Glutamatergic neuron (in vitro differentiated cells): ENCODE measurements at places on chromosomes 2 and 18.
A peak's percentile ranks its signal among the peaks of the same experiment; 100 is the strongest.

DNA sequence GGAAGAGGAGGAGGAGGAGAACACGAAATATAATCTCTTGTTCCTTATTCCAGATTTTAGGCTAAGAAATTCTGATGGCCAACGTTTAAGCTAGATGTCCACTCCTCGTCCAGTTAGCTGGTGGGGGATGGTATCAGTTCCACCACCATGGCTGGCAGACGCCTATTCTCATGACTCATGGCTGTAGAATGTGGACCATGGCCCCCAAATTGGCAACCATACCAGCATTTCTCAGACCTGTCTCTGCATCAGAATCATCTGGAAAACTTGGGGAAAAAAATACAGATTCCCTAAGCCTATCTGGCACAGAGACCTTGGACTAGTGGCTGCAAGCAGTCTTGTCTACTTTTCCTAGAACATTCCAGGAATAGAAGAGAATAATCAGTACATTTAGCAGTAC lies 267.7 kb upstream of the SIX2 start:
- H3K27ac ChIP-seq = no peak overlapping the region
- no peaks in the 10 kb centered on the region for H3K36me3 ChIP-seq

DNA sequence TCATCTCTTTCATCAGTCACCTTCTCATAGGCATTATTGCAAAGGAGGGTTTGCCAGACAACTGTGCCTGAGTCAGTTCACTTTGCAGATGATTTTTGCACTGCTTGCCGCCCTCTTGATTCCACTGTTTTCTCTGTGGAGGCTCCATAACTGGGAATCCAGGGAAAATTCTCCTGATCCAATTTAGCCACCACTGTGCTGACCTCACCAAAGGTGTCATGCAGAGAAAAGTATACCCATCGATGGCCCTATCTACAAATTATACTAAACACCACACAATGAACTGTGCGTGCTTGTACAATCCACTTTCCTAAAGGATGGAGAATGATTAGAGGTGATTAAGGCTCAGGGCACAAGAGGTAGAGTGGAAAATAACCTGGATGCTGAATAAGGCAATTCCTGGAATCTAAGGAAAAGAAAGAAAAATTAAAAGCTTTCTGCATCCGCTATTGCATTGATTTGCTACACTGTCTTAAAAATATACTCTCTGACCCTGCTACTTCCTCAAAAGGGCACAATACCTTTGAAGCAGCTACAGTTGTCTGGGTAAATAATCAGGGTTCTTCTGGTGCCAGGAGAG lies 409.4 kb downstream of the RIT2 start:
- H3K36me3 ChIP-seq = no peaks in the 10 kb centered on the region
- no peaks in the 10 kb centered on the region for H3K27me3 ChIP-seq
- H3K4me3 ChIP-seq = peak overlapping the region; percentile 32
- peaks cover 10% of the 10 kb centered on the region for H3K4me1 ChIP-seq
- peak overlapping the region; percentile 69 for H3K27ac ChIP-seq

DNA sequence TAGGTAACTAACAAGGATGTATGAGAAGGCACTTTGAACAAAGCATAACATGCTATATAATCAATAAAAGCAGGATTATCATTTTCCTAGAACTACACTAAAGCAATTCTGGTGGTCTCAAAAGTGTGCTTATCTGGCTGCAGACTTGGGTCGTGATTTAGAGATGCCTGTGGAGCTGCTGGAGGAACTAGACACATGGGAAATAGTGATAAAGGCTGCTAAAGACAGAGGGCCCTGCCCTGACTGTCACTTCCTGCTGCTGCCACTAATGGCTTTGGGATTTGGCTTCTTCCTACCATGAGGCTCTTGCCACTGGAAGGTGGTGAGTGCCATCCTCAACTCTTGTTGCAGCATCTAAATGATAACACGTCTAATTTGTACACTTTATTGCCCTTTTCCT lies 22.5 kb downstream of the TMEM178A start:
- no peak overlapping the region for H3K4me3 ChIP-seq
- no peaks in the 10 kb centered on the region for H3K27me3 ChIP-seq
- H3K4me1 ChIP-seq = peaks cover 12% of the 10 kb centered on the region
- peaks cover 14% of the 10 kb centered on the region for H3K36me3 ChIP-seq
- no peak for DNase-seq
- no peak overlapping the region for H3K27ac ChIP-seq

- no peak overlapping the region for H3K4me3 ChIP-seq
- H3K27ac ChIP-seq = no peak overlapping the region
- H3K27me3 ChIP-seq = peaks cover 7% of the 10 kb centered on the region
- DNase-seq = no peak
- peaks cover 8% of the 10 kb centered on the region for H3K36me3 ChIP-seq
- peaks cover 5% of the 10 kb centered on the region for H3K4me1 ChIP-seq
Measured at GRCh38 chr2:85999061-85999831, 106.4 kb downstream of the POLR1A start.

GRCh38 chr18:78675231-78675630 lies 304.4 kb upstream of the SALL3 start:
- no peak overlapping the region for H3K4me3 ChIP-seq
- H3K27ac ChIP-seq = no peak overlapping the region
- no peak for DNase-seq
- H3K27me3 ChIP-seq = peaks cover 4% of the 10 kb centered on the region
